Esophagus squamous epithelium (tissue), 5 donors: ENCODE measurements at places on chromosomes 7 and 10.

GRCh38 chr10:88181902-88182600 is 318.6 kb downstream of the PTEN start:
- no peak for DNase-seq

GRCh38 chr10:122487174-122487765 is 25.9 kb downstream of the HTRA1 start:
- DNase-seq = no peak

GRCh38 chr10:95531994-95532399 is 29.2 kb downstream of the SORBS1 start:
- DNase-seq = no peak

- no peak for DNase-seq
These were observed 1.3 kb downstream of the DDX21 start for GRCh38 chr10:68957284-68957615.

DNA sequence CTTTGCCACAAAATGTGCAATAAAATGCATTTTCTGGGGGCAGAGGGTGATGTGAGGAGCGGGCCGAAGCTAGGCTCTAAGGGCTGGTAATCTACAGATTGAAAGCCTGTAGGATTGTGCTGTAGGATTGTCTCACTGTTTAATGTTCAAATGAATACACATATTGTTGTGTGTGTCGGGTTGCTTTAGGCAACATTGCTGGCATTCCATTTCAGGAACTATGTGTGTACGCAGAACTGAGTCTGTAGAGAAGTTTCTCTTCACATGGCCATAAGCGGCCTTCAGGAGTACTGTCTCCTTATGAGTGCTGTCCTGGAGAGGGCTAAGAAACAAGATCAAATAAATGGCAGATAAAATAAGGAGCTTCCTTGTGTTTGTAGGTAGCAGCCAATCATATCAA is 540.2 kb downstream of the GATA3 start:
- DNase-seq = no peak

DNA sequence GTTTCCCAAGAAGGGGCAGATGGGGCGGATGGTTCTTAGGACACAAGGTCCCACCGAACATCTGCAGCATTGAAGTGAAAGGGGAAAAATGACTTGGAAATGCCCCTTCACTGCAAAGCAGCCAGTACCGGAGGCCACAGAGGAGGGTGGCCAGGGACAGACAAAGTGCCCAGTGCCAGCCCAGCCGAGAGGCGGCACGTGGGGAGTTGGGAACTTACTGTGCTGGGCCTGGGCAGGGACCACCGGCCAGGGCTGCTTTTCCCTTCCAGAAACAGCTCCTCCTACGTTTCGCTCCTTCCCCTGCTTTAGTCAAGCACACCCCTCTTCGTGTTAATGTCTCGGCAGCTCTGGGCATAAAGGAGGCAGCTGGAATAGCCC is 129.2 kb downstream of the TNS3 start:
- no peak for DNase-seq

GRCh38 chr10:20100171-20100570 is 283.9 kb downstream of the PLXDC2 start:
- no peak for DNase-seq

GRCh38 chr7:149197675-149198074 is 2.3 kb downstream of the ZNF282 start:
- DNase-seq = no peak

GRCh38 chr10:35448687-35449662 is 112.7 kb downstream of the CCNY start:
- no peak for DNase-seq

GRCh38 chr10:35420044-35420443 is 83.7 kb downstream of the CCNY start:
- DNase-seq = no peak

- DNase-seq = no peak
These were observed 117.1 kb downstream of the LCOR start for GRCh38 chr10:96949039-96949683.

DNA sequence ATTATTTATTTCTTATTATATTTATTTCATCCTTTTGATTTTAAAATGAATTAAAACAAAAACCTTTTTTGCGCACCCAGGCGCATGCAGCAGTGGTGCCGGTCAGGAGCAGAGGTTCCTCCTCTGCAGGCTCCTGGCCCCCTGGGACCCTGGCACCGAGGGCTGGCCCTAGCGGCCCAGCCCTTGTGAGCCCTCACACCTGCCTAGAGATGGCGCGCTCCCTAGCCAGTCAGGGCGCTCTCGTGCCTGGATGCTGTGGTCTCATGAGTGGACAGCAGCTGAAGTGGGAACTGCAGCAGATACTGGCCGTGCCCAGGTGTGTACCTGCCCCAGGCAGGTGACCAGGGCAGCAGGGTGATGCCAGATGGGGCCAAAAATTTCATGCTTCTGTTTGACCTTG is 13.8 kb downstream of the RET start:
- no peak for DNase-seq

- DNase-seq = no peak
These were observed 10.4 kb downstream of the RAB11FIP2 start for GRCh38 chr10:118036281-118036875.

DNA sequence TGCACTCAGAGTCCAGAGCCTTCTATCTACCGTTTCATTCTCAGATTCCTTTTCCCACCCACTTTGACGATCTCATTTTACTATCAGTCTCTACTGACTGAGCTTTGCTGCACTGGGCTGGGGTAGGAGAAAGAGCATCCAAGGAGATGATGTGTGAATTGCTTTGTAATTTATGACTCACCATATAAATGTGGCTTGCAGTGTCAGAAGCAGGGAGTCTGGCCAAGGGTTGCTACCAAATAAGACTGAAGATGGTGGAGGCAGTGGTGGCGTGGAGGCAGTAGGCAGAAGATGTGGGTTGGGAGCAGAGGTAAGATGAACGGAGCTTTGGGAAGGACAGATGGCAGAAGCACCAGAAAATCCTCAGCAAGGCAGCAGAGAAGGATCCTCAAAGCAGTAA is 73.3 kb upstream of the AGK start:
- DNase-seq = no peak

DNA sequence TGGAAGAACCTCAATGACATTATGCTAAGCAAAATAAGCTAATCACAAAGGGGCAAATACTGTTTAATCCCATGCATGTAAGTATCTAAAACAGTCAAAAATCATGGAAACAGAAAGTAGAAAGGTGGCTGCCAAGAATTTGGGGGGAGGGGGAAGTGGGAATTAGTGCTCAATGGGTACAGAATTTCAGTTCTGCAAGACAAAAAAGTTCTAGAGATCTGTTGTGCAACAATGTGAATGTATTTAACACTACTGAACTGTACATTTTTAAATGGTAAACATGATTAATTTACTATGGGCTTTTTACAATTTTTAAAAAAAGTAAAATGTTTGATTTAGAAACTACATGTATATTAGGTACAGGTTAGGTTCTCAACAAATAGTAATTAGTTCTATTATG is 11.9 kb downstream of the EZH2 start:
- DNase-seq = no peak

GRCh38 chr10:95277201-95277570 is 13.6 kb downstream of the PDLIM1 start:
- DNase-seq = no peak

GRCh38 chr10:21572578-21572977 is 38.5 kb downstream of the MLLT10 start:
- DNase-seq = no peak
